CD4-positive, alpha-beta T cell treated with Interleukin-6 at 100 ng/mL for 8 hours (primary cell): ENCODE measurements at places on chromosomes 11 and 22.

- DNase-seq: no peak
Measured at GRCh38 chr11:134267461-134267860, 8.7 kb upstream of the GLB1L3 start.

GRCh38 chr11:123702139-123702538 is 39.3 kb downstream of the ZNF202 start:
- DNase-seq: no peak

DNA sequence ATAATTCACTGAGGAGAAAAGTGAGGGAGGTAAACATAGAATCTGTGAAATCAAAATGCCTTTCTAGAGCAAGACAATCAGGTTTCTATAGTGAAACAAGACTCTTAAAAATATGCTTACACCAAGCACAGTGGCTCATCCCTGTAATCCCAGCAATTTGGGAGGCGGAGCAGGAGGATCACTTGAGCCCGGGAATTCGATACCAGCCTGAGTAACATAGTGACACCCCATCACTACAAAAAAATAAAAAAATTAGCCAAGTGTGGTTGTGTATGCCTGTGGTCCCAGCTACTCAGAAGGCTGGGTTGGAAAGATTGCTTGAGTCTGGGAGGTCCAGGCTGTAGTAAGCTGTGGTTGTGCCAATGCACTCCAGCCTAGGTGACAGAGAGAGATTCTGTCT is 43.2 kb upstream of the ME3 start:
- DNase-seq: no peak

GRCh38 chr22:24423519-24424000 is 3.8 kb upstream of the ADORA2A start:
- DNase-seq: peak; percentile 35

- no peak for DNase-seq
Measured at GRCh38 chr11:123065621-123066020, 3.7 kb upstream of the HSPA8 start.

GRCh38 chr22:44848791-44849420 is 96.5 kb downstream of the ARHGAP8 start:
- no peak for DNase-seq

- no peak for DNase-seq
Measured at GRCh38 chr11:113664069-113664980, 41.8 kb downstream of the TMPRSS5 start.

DNA sequence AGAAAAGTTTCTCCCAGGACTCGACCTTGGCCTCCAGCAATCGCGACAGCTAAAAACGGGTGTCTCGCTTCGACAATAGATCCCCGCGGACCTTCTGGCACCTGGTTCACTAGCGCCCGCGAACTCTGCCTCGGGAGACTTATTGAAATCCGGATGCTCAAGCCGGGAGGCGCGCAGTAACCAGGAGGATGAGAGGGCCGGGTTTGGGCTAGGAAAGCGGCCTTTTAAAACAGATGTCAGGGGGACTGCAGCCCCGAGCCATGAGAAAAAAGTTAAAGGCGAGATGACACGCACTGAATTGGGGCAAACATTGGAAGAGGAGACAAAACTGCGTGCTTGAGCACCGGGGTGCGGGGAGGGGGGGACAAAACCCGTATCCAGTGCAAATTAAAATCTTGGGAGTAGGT is 637 bp upstream of the ZBTB16 start:
- no peak for DNase-seq

GRCh38 chr22:19810381-19811201 is 44.1 kb downstream of the GNB1L start:
- DNase-seq: peak; percentile 8

GRCh38 chr11:118660681-118661424 is 18.6 kb downstream of the TREH start:
- no peak for DNase-seq

GRCh38 chr11:299081-299891 is at the start of gene IFITM5:
IFITM5 (minus strand) TSS chr11:299526; CDS start chr11:299490, 36 bp downstream.
- DNase-seq: no peak

DNA sequence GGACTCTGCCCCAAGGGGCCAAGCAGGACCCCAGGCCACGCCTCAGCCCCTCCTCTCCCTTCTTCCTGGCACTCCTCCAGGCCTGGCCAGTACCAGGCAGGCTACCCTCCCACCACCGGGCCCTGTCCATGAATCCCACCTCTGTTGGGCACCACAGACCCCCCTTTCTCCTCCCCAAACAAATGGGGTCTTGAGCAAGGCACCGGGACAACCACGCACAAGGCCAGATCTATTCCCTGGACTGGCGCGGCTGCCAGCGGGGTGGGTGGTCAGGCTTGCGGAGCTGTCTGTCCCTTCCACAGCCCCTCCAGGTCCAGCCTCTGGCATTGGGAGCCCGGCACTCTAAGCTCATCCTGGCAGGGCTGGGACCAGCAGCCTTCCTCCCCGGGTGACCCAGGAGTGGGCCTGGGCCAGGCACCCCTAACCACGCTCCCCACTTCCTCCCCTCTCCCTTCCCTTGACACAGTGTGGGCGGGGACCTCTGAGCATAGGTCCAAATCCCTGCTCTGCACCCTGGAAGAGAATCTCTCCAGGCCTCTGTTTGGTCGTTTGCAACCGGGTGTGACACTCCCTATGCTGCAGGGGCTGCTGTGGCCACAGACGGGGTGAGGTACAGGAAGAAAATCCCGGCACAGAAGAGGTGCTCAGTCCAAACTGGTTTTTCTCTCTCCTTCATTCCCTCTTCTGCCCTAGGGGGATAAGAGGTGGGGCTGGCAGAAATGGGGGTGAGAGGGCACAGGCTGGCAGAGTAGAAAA is 14.6 kb downstream of the ELFN2 start:
- no peak for DNase-seq

GRCh38 chr22:43555561-43556515 is 144.0 kb downstream of the MPPED1 start:
- no peak for DNase-seq

DNA sequence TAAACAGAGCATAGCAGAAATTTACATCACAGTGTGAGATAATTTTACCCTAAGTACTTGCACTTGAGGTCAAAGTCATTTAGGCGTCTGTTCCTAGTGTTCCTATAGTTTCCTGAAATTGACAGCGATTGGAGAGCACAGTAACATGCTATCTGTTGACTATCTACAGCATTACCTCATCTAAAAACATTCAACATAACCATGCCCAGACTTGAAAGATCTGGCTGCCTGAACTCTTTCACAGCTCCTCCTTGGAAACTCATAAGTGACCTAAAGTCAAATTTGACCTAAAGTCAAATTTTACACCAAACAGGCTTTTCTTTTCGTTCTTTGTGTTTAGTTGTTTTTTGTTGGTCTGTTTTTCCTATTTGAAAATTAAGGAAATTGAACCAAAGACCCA is 233.8 kb upstream of the UBASH3B start:
- no peak for DNase-seq

DNA sequence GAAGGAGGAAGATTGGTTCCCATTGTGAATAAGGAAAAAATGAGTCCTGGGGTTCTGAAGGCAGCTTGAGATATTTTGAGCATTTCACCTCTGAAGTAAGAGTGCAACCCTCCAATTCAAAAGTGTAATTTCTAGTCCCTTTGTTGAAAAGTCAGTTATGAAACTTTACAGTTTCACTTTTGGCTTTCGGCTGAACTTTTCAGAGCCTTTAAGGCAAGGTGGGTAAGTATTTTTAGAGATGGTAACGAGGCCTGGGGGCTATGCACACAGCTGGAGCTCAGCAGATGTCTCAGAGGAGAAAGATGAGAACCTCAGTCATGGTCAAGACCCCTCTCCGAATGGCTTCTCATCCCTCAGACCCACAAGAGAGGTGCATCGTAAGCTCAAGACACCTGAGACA is 267.6 kb downstream of the KIRREL3 start:
- DNase-seq: no peak

- DNase-seq: no peak
Measured at GRCh38 chr22:31530823-31531195, 34.5 kb downstream of the SFI1 start.

GRCh38 chr11:112619106-112619505 is 342.1 kb upstream of the NCAM1 start:
- DNase-seq: no peak

- DNase-seq: no peak
Measured at GRCh38 chr11:37896016-37896415, 1298.0 kb upstream of the RAG2 start.

- no peak for DNase-seq
Measured at GRCh38 chr11:73306069-73306841, 1.8 kb upstream of the ARHGEF17 start.

DNA sequence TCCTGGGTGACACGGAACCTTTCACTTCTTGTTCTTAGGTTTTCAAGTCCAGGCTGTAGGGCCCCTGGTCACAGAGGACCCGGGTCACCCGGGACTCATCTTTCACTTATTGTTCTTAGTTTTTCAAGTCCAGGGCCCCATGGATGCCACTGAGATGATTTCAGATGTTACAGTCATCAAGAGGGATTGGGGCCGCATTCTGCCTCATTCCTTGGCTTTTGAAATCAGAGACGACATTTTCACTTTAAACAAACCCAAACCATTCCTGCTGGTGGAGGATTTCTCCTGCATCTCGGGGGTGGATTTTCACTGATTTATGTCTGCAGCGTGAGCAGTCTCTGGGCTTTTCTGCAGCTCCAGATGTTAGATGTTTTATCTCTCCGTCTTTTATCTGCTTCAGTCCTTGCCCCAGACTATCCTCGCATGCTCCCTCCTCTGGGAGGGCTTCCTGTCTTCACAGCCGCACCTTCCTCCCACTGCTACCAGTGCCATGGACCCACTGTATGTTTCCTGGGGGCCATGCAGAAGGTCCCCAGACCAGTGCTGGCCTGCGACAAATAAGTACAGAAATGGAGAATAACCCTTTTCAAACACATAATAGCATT is 27.4 kb downstream of the FBLN1 start:
- DNase-seq: no peak

GRCh38 chr11:128902515-128903066 is 11.4 kb downstream of the KCNJ5 start:
- DNase-seq: no peak
